ENCODE measurements at places on chromosomes 7 and 10.
A peak's percentile ranks its signal among the peaks of the same experiment; 100 is the strongest.

DNA sequence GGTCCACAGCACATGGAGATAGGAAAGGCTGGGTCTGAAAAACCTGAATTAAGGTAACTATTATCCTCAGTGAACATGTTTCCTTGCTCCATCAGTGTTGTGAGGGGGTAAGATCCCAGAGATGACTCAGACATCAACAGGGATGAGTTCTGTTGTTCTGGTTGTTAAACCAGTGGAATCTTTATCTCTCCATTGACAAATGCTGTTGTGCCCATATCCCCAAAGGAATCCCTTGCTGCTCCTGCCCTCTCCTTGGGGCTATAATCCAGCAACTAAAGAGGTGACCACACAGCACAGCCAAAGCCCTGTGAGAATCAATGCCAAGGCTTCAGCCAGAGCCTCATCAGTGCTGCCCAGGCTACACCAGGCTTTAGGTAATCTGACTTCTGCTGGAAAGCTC lies 113.4 kb downstream of the JAZF1 start:
- no peak for DNase-seq

GRCh38 chr7:106545275-106545674 lies 115.7 kb downstream of the CCDC71L start:
- DNase-seq, result no peak

- no peak for DNase-seq
These were observed 153.9 kb downstream of the BMPER start for GRCh38 chr7:34059136-34059828.

- DNase-seq, result no peak
These were observed 76.7 kb upstream of the SFMBT2 start for GRCh38 chr10:7487528-7487927.

DNA sequence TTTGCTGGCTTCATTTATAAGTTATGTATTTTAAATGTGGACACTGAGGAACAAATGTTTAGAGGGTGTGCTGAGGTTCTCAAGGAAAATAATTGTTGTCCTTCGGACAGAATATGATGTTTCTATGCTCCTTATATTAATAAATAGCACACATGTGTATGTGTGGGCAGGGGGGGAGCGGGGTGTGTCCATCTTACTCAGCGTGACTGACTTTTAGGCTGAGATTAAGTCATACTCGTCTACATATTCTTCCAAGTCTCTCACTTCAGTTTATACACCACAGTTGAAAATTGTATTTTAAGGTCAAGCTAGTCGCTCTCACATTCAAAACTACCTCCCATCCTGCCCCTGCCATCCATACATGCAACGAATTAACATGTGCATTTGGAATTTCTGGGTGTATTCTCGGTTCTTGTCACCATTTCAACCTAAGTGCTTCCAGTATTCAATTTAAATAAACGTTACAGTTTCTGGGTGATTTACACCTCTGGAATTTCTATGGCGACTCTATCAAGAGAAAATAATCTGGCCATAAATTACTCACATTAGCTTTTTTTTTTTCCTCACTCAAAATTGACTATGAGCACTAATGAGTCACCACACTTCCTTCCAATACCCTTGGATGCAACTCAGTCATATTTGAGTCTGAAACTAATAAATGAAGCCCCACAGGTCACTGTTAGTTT lies 3.3 kb downstream of the PCDH15 start:
- DNase-seq, result peak; percentile 81

- no peak for DNase-seq
These were observed 609.0 kb upstream of the DPP6 start for GRCh38 chr7:153443032-153443701.

DNA sequence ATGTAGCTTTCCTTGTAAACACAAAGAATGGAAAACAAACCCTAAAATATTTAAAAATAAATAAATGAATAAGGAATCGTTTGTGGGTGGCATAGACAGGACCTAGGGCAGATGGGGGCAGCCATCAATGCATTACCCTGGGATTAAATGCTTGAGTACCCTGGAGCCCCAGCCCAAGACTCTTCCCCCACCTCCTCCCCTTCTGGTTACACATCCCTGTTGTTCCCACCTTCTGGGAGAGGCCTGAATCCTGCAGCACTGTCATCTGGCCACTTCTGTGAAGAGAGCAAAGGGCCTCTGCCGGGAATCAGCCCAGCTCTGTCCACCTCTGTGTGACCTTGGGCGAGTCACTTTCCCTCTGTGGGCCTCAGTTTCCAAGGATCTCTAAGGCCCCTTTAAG lies 61.6 kb upstream of the COL13A1 start:
- no peak for DNase-seq

DNA sequence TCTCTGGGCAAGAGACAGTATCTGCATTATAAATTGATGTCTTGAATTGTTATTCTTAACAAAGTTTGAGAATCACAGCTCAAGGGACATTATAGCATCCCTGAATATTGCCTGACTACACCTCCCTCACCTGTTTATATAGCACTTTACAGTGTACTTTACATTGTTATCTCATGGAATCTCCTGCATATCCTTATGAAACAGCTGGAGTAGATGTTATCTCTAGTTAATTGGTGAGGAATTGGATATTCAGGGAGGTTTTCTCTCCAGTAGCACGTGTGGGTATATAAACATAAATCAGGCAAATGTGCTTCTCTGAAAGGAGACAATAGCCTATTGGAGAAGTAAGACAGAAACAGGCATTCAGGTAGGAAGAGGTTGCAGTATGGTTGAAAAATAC lies 117.2 kb downstream of the SRI start:
- no peak for DNase-seq

DNA sequence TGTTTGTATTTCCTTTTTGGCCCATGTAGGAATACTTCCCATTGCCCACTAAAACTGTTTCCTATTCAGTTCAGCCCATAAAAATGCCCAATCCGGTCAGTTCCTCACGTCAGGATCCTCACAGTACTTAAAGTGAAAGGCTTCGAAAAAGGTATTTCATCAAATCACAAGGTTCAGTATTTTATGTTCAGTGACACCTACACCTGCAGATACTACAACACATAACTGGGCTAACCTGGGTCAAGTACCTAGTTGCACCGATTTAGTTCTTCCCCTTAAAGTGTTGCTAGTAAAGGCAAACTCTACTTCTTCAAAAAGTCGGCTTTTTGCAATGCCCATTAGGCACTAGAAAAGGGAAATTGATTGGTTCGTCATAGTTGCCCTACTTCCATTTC lies 1.1 kb downstream of the SNX13 start:
- peak; percentile 26 for DNase-seq

DNA sequence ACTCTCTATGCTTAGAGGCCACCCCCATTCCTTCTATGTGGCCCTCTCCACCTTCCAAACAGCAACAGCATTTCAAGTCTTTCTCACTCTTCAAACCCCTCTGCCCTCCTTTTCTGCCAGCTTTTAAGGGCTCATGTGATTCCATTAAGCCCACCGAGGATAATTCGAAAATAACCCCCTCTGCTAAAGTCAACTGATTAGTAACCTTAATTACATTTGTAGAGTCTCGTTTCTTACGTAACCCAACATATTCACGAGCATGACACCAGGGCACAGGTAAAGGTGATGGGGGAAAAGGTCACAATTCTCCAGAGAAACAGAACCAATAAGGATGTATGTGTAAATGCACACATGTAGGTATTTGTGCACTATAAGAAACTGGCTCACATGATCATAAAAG lies 6.7 kb upstream of the CHST15 start:
- DNase-seq, result no peak

DNA sequence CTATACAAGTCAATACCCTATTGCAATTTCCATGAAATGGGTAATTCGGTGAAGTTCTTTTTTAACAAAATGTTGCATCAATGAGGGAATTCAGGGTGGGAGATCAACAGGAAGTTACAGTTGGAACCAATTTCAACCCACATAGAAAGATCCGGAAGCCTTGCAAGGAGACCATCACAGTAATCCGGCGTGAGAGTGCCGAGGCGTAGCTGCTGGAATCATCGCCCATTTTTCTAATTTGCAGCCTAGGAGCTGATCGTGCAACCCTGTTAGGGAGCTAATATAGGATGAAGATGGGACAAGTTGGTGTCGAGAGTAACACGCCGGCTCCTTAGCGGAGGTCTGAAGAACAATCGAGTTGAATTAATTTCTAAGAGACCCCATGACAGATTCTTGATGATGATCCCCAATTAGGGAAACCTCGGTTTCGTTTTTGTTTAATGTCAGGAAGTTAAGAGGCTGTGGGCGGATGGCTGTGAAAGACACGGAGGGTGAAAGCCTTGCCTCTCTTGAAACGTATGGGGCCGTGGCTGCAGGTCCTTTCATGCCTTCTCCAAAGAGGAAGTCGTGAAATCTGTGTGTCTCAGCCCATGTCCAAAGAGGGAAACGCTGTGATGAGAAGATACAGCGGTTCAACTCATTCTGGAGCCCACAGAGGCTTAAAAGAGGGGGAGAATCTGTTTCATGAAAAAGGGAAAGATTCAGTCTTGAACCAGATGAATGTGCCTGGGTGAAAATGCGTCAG lies 51.2 kb upstream of the CARD11 start:
- no peak for DNase-seq

GRCh38 chr7:148306759-148307158 lies 283.8 kb upstream of the C7orf33 start:
- no peak for DNase-seq

- no peak for DNase-seq
These were observed 165.3 kb upstream of the ZMIZ1 start for GRCh38 chr10:78903341-78903940.

GRCh38 chr7:68604541-68604940 lies 993.7 kb upstream of the AUTS2 start:
- no peak for DNase-seq

DNA sequence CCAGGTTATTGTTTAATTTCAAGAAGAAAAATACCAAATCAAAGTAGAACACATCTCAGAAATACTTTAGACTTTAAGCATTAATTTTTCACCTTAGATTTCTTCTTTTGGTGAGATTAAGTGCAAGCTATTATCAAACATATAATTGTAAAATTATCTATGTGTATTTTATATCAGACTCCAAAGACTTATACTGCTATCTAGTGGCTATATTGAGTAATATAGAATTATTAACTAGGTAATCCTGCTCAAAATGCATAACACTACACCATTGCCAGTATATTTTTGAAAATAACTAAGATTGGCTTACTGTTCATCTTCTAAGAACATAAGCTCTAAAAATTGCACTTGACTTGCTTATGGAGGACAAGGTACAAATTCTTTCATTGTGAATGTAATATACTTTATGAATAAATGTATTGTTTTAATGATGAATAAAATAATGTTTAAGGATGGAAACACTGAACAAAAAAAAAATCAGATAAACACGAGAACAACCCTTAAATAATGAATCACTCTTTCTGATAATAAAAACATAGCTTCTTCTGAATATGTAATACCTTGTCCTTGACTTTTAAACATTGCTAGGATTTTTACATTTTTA lies 86.7 kb upstream of the GNAI1 start:
- peak; percentile 2 for DNase-seq

DNA sequence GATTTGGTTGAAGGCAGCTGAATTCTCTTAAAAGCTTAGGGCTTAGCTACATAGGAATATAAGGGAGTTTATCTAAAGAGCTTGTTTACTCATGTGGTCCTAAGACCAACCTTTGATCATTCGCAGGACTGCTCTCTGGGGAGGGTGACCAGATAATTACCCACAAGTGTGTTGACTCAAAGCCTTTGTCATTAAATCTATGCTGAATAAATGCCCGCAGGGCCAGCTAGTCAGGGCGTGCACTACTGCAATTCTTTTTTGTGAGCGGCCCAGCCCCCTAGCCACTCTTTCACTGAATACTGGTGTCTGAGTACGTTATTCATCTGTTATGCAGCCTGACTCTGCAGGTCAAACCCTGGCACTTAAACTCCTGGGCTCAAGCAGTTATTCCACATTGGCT lies 69.6 kb downstream of the AKAP9 start:
- DNase-seq, result no peak

- DNase-seq, result no peak
These were observed 28.1 kb upstream of the JAKMIP3 start for GRCh38 chr10:132037676-132037975.

DNA sequence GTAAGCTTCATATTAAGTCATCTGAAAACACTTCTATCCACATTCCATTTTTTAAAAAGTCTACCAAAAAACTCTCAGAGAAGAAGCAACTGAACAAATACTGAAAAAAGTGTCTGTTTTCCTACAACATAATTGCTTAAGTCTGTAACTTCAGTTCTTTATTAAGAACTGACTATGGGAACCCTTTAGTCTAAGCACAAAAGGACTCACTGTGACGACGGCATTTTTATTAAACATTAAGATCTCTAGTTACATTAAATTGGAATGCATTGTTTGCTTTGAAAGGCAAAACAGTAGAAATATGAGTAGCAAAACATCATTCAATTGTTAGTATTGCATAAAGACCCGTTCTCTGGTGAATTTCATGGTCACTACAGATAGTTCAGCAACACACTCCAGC lies 5.8 kb upstream of the FAM3C start:
- DNase-seq, result peak; percentile 54

DNA sequence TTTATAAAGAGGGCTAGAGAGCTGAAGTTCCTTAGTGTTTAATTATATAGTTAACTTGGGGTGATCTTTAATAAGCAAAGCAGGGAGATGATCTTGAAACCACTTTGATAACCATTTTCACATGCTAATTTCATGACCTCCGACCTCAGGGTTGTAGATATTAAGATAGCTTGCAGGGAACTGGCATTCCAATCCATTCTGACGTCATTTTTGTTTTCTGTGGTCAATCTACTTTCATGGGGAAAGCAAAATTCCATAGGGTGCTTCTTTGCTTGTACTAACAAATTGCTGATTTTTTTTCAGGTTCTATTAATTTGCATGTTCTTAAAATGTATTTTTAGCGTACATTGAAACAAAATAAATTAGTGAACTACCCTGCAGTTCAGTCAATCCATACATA lies 139.3 kb downstream of the CDCA7L start:
- no peak for DNase-seq

- DNase-seq, result peak; percentile 96
These were observed 109.3 kb downstream of the GRK5 start for GRCh38 chr10:119316729-119317097.

DNA sequence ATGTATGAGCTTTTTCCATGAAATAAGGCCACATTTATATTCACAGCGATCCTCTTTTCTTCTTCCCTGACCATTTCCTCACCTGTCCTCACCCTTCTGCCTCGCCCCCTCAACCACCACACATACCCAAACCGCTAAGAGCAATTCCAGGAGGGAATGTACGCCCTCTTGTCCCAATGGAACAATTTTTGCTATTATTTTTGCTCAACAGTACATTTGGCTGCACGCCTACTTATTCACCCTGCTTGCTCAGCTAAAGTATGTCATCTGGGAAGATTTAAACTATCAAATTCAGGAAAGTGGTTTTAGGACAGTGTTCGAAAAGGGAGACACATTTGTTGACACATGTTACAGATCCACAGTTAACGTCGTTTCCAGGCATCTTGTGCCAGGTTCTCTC lies 252.7 kb downstream of the NEBL start:
- DNase-seq, result no peak

- no peak for DNase-seq
These were observed 2.7 kb upstream of the LIPF start for GRCh38 chr10:88661577-88661976.

DNA sequence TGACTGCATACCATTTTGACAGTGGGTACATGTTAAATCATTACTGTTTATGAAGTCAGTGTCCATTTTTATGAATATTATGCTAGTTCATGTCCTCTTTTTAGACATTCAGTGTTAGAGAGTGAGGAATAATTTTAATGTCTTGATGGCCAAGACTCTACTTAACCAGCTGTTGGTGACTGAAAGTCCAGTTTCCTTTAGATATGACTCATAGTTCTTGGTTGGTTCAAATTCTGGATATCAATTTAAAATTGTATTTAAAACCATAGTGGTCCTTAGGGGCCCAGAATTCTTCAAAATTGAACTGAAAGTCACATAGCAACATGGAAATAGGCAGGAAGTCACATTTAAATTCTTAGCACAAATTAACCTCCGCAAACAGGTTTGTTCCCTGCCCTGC lies 196.5 kb upstream of the PRPS1L1 start:
- no peak for DNase-seq

All from fibroblast of skin of back (primary cell).